ENCODE measurements at places on chromosomes 2 and 18. TPM values are rescaled to one million over a fixed set of nuclear protein-coding genes. Genes with fewer than 3 reads are reported as not detected.

Gene CNGA3
- 1.5 TPM for polyA plus RNA-seq

Gene NAT8
- not detected for polyA plus RNA-seq

Gene RGPD5
- 18.7 TPM for polyA plus RNA-seq

Gene ZNF514
- polyA plus RNA-seq, result 16.0 TPM

Gene VIT
- 0.42 TPM for polyA plus RNA-seq

Gene MYCN
- 0.11 TPM for polyA plus RNA-seq

- no peak overlapping the region for H3K4me3 ChIP-seq
- H3K4me1 ChIP-seq, result no peaks in the 10 kb centered on the region
- H3K36me3 ChIP-seq, result no peaks in the 10 kb centered on the region
- DNase-seq, result no peak
- no peak overlapping the region for H3K27ac ChIP-seq
- no peaks in the 10 kb centered on the region for H3K27me3 ChIP-seq
These were observed 8.3 kb upstream of the LCT start for GRCh38 chr2:135845257-135845656.

- no peak overlapping the region for H3K27ac ChIP-seq
- H3K36me3 ChIP-seq, result no peaks in the 10 kb centered on the region
- no peak for DNase-seq
- no peak overlapping the region for H3K4me3 ChIP-seq
- H3K4me1 ChIP-seq, result peaks cover 6% of the 10 kb centered on the region
- no peaks in the 10 kb centered on the region for H3K27me3 ChIP-seq
These were observed 14.7 kb downstream of the KLF7 start for GRCh38 chr2:207151048-207151447.

GRCh38 chr18:79847606-79848293 is 50.0 kb downstream of the KCNG2 start:
- H3K4me1 ChIP-seq, result no peaks in the 10 kb centered on the region
- no peak for DNase-seq
- H3K27me3 ChIP-seq, result no peaks in the 10 kb centered on the region

DNA sequence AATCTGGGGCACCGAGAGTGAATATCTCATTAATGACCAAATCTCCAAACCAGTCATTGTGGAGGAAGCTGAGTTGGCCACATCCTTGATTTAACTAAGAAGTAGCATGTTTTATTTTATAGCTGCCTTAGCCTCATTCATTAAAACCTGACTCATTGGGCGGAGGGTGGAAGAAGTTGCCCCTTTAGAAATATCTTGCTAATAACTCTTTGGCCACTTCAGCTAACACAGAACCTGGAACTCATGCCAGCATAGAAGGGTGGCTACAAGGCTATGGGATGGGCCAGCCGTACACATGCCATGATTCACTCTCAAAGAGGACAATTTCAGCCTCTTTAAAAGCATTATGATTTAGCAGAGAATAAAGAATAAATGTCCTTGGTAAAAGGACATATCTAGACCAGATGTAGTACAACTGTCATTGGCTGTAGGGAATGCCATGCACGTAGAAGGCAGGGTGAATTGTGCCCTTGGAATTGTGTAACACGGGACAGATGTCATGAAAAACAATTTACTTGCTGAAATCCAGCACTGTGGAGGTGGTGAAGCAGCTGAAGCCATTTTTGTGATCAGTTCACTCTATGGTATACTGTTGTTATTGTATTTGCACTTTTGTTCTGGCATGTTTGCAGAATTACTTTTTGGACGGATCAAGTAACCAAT is 330.0 kb downstream of the PLCL1 start:
- no peak overlapping the region for H3K27ac ChIP-seq
- H3K36me3 ChIP-seq, result no peaks in the 10 kb centered on the region
- DNase-seq, result no peak
- H3K4me1 ChIP-seq, result no peaks in the 10 kb centered on the region
- H3K27me3 ChIP-seq, result no peaks in the 10 kb centered on the region

DNA sequence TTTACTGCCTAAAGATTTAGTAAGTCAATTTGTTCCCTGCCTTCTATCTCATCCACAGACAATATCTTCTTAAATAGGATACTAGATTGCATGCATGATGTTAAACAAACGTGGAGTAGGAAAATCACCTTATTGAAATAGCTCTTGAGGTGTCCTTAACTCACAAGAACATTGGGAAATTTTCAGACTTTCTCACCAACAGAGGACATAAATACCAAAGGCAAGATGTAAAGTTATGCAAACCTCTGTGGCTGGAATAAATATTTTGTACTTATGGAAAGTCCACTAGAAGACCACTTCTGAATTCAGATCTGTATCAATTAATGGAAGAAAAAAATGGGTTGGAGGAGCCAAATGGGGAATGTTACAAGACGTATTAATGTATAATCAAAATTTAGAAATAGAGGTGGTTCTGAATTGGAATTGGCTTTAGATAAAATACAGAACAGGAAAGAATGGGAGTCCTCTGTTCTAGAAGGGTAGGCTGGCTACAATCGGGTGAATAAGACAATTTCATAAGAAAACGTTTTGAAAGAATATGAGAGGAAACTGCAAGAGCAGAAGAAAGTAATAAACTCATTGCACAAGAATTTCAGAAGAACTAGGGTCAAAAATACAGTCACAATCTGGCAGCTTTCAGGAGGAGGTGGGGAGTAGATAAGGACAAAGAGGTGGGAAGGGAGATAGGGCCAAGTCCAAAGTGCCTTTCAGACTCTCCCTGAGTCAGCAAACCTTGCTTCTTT is 69.3 kb upstream of the FN1 start:
- peaks cover 14% of the 10 kb centered on the region for H3K4me1 ChIP-seq
- no peaks in the 10 kb centered on the region for H3K27me3 ChIP-seq
- DNase-seq, result no peak
- no peak overlapping the region for H3K27ac ChIP-seq

- H3K4me3 ChIP-seq, result no peak overlapping the region
- DNase-seq, result no peak
- H3K4me1 ChIP-seq, result no peaks in the 10 kb centered on the region
- no peak overlapping the region for H3K27ac ChIP-seq
- no peaks in the 10 kb centered on the region for H3K27me3 ChIP-seq
These were observed 71.1 kb downstream of the CIB4 start for GRCh38 chr2:26570083-26570430.

- no peaks in the 10 kb centered on the region for H3K27me3 ChIP-seq
- DNase-seq, result no peak
- H3K36me3 ChIP-seq, result no peaks in the 10 kb centered on the region
These were observed 201.7 kb downstream of the BCL11A start for GRCh38 chr2:60351802-60352201.

DNA sequence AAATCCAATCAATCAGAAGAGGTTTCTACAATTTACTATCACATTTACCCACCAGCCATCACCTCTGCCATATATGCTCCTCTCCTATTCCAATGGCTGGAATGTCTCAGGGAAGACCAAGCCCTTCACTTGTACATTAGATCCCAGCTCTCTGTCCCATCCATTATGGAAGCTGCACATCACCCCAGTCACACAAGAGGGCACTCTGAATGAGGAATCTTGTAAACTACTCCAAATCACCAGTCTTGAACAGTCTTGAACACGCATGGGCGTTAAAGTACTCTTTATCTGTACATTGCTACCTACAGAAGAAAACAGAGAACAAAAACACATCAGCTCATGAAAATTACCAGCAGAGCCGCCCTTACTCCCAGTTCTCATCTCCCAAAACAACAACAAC is 38.7 kb downstream of the ZC3H8 start:
- no peaks in the 10 kb centered on the region for H3K27me3 ChIP-seq
- H3K27ac ChIP-seq, result no peak overlapping the region
- H3K4me1 ChIP-seq, result no peaks in the 10 kb centered on the region
- H3K36me3 ChIP-seq, result no peaks in the 10 kb centered on the region

- no peaks in the 10 kb centered on the region for H3K27me3 ChIP-seq
- no peaks in the 10 kb centered on the region for H3K4me1 ChIP-seq
- DNase-seq, result no peak
- no peaks in the 10 kb centered on the region for H3K36me3 ChIP-seq
These were observed 1.8 kb upstream of the CD302 start for GRCh38 chr2:159799833-159800232.

- H3K36me3 ChIP-seq, result no peaks in the 10 kb centered on the region
- H3K4me3 ChIP-seq, result no peak overlapping the region
- H3K4me1 ChIP-seq, result peaks cover 7% of the 10 kb centered on the region
- no peak for DNase-seq
- no peak overlapping the region for H3K27ac ChIP-seq
These were observed 150.2 kb upstream of the SPATS2L start for GRCh38 chr2:200156166-200156835.

- no peak overlapping the region for H3K4me3 ChIP-seq
- no peak for DNase-seq
- H3K27me3 ChIP-seq, result no peaks in the 10 kb centered on the region
- H3K36me3 ChIP-seq, result no peaks in the 10 kb centered on the region
- H3K4me1 ChIP-seq, result no peaks in the 10 kb centered on the region
- H3K27ac ChIP-seq, result no peak overlapping the region
These were observed 16.7 kb upstream of the LYPD6B start for GRCh38 chr2:149021761-149022160.

DNA sequence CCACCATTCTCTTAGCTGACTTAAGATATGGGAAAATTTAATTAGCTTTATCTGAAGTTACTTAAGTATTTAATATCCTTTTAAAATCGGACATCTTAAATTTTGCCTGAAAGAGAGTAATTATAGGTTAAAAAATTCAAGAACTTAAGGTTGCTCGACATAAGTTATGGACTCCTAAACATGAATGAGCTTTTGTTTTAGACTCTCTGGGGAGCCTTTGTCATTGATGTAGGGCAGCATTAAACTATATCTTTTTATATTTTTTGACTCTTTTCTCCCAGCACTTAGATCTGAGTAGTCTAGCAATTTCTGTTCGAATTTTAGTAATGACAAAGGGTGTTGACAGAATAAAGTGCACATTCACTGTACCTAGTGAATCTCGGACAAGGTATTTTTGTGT is 4.7 kb downstream of the PHLPP1 start:
- no peak overlapping the region for H3K4me3 ChIP-seq
- no peak overlapping the region for H3K27ac ChIP-seq
- no peaks in the 10 kb centered on the region for H3K27me3 ChIP-seq
- peaks cover 27% of the 10 kb centered on the region for H3K4me1 ChIP-seq

DNA sequence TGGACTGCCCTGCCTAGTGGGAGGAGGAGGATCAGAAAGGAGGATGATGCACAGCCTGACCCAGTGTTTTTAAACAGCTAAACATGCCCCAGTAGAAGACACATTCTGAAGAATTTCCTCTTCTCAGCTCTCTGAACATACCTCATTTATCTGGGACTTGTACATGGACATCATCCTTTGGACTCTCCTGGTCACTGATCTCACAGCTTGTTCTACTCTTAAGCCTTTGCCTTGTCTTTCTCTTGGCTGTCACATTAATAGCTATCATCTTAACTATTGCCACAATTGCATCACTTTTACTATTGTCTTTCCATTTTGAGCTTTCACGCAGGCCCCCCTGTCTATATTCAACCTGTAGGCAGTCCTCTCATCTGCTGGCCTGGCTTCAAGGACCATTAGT is 42.0 kb upstream of the PGAP1 start:
- H3K4me3 ChIP-seq, result no peak overlapping the region
- H3K36me3 ChIP-seq, result no peaks in the 10 kb centered on the region
- peaks cover 8% of the 10 kb centered on the region for H3K4me1 ChIP-seq
- no peaks in the 10 kb centered on the region for H3K27me3 ChIP-seq
- DNase-seq, result no peak

DNA sequence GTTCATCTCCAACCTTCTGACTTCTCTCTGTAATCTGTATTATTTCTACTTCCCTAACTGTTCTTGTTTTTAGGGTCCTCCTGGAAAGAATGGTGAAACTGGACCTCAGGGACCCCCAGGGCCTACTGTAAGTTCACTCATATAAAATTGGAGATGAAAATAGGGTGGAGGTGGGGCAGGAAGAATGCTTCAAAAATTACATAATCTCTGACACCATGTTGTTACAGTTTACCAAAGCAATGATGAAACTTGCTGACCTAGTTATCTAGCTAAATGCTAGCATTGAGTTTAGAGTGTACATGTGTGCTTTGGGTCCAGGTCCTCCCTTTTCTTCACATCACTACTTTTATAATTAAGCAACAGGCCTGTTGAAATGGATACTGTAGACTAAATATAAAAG is 23.1 kb downstream of the COL3A1 start:
- DNase-seq, result no peak
- H3K27ac ChIP-seq, result no peak overlapping the region
- no peak overlapping the region for H3K4me3 ChIP-seq
- H3K36me3 ChIP-seq, result no peaks in the 10 kb centered on the region

All from pancreas (tissue), 10 donors.